CD4-positive, alpha-beta T cell treated with Interleukin-4 for 4 hours (primary cell): ENCODE measurements at places on chromosomes 4 and X.

DNA sequence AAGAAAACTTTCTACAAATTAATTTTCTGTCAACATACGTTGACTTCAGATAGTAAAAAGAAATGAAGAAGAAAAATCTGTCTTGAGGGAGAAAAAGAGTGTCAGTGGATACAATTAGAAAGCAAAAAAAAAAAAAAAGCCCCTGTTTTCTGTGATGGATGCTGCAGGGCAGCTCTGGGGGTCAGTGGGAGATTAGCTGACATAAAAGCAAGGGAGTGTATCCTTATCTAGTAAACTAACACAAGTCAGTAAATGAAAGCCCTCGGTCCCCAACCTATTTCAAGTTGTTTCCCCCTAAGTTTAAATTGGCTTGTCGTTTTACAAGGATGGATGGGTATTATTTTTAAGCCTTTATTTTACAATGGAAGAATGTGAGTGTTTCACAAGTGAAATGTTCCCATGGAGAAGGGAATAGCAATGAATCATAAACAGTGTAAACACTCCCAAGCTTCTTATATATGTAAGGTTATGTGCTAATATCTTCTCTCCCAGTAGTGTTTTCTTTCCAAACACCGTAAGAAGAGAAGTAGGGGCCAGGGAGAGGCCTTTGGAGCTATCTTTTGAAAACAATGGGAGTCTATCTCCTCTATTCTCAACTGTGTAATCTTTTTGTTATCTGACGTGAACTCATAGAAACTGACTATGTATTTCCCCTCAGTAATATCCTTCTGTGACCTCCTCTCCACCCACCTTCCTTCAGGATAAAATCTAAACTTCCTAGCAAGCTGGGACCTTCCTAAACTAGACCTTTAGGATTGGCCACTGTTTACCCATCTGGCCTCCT lies 347.7 kb downstream of the FBXO8 start:
- DNase-seq = no peak

GRCh38 chrX:71541210-71542022 lies 8.5 kb downstream of the OGT start:
- DNase-seq = no peak

DNA sequence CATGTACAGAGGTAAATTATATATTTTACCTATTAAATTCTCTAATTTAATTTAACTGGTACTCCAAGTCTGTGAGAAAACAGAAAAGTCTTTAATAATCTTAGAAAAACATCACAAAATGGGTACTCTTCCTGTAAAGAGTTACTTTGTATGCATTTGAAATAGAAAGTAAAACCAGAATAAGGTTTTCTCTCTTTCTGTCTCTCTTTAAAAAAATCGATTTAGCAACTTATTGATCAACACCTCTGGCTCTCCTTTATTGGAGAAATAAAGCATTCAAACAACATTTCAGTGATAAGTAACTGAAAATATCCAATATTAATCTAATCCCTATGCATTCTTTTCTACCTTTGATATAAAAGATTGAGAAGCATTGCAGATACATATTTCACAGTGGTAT lies 27.4 kb downstream of the ATOH1 start:
- DNase-seq = no peak

- no peak for DNase-seq
Measured at GRCh38 chrX:16028576-16028975, 94.8 kb upstream of the GRPR start.

DNA sequence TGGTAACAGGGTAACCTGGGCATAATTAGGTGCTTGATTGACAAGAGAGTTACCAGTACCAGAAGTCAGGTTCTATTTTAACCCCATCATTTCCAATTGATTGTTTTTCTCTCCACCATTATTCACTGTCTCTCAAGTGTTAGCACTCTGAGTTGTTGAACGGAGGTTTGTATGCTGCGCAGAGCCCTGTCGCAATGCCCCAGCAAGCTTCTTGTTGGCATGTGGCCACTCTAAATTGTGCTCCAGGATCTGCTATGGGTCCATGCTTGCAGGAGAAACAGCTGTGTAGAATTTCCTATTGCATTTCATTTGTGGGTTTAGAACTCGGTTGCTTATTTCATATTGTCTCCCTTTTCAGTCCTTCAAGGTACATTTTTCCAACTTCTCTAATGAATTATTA lies 98.2 kb downstream of the KLHL8 start:
- no peak for DNase-seq

- DNase-seq = no peak
Measured at GRCh38 chrX:19810802-19811201, 76.6 kb downstream of the SH3KBP1 start.

DNA sequence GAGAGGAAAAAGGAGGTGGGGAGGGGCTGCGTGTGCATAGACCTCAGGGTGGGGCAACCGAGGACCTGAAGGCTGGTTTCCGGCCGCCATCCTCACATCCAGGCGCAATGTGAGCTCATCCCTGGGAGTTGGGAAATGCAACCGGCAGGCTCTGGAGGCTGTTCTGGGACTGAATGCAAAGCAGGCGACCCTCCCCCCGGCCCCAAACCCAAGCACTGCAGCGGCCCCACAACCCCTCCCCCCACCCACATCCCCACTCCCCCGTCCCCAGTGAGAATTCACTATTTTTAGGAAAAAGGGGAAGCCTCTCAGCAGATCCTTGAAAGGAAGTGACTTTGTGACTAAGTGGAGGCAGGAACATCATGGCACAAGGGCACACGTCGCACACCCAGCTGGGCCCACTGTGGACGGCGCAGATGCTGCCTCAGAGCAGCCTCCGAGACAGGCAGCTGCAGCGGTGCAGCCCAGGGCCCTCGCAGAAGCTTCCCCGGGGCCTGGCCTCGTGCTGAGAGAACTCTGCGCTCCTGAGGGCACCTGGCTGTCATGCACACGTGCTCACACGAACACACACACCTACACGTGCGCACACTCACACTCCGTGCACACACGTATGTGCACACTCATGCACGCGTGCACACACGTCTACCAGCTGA lies 1.3 kb upstream of the PDE6B start:
- no peak for DNase-seq

- no peak for DNase-seq
Measured at GRCh38 chrX:8189096-8189830, 18.2 kb upstream of the VCX2 start.

GRCh38 chr4:87863486-87863885 lies 30.7 kb downstream of the MEPE start:
- DNase-seq = no peak

DNA sequence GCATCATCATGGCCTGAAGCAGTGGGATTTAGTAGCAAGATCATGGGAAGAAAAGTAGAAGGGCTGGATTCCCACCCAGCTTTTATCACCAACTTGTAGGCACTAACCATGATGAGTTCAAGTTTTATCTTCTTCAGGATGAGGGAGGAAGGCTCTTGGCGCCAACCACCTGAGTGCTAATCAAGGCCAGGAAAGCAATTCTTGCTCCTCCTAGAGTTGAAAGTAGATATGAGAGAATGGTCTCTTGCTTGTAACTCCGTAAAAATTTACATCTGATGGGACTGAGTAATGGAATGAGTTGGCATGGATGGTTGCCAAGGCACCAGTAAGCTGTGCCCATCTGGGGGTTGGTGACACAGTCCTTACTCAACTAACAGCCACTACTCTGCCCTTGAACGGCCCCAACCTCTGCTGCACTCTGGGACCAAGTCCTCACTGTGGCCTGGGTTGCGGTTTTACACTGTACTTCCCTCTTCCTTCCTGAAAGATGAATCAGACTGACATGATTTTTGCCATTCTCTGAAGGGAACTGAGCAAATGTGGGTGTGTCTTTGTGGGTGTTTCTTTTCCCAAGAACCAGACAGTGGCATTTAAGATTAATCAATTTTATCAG lies 39.4 kb upstream of the NDP start:
- DNase-seq = peak; percentile 54

DNA sequence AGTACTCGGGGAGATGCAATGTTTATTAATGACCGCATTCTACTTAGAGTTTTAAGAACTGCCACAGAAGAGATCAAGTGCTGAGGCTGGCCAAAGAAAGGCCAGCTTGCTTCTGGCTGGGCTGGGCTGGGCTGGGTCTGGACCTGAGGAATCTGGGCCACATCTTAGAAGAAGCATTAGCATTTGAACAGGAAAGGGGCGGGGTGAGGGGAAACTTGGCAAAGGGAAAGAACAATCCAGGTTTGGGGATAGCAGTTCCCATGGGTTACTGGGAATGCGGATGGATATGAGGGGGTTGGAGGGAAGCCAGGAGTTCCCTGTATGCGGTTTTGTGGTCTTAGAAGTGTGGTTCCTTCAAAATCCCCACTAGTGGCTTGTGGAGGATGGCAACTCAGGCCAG lies 83.3 kb downstream of the CLDN34 start:
- DNase-seq = no peak

- DNase-seq = no peak
Measured at GRCh38 chr4:47372561-47372960, 90.9 kb downstream of the COMMD8 start.

DNA sequence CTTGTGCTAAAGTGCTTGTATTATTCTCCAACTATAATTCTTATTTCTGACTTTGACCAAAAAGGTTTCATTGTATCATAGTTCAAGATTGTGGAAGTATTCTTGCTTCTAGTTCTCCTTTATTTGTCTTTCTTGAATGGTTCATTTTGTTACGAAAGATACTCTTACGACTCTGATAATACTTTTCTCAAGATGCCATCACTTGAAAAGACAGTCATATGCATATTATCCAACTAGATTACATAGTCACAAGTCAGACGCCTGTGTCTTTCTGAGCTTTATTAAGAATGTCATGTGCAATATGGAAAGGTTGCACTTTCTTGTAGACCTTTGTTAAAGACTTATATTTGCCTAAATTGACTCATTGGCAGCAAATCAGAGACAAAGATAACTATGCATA lies 71.4 kb upstream of the HPGD start:
- no peak for DNase-seq

- DNase-seq = no peak
Measured at GRCh38 chrX:39159921-39160507, 358.8 kb downstream of the MID1IP1 start.

GRCh38 chrX:79159800-79160199 lies 15.3 kb downstream of the GPR174 start:
- DNase-seq = no peak

GRCh38 chr4:136121426-136121825 lies 1410.9 kb downstream of the PCDH18 start:
- no peak for DNase-seq

- DNase-seq = no peak
Measured at GRCh38 chrX:10062980-10063379, 93.8 kb upstream of the CLCN4 start.

DNA sequence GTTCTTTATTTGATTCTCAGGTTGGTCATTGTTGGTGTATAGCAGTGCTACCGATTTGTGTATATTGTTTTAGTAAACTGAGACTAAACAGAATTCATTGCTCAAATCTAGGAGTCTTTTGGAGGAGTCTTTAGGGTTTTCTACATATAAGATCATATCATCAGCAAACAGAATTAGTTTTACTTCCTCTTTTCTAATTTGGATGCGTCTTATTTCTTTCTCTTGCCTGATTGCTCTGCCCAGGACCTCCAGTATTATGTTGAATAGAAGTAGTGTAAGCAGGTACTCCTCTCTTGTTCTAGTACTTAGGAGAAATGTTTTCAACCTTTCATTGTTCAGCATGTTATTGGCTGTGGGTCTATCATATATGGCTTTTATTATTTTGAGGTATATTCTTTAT lies 92.6 kb downstream of the IQCM start:
- no peak for DNase-seq

- peak; percentile 79 for DNase-seq
Measured at GRCh38 chrX:56563231-56564161, at the start of gene UBQLN2. Gene UBQLN2, plus strand, starts transcription at chrX:56563627. Its CDS starts 247 bp downstream, at chrX:56563874.

- no peak for DNase-seq
Measured at GRCh38 chr4:10672379-10672778, 12.2 kb downstream of the CLNK start.

DNA sequence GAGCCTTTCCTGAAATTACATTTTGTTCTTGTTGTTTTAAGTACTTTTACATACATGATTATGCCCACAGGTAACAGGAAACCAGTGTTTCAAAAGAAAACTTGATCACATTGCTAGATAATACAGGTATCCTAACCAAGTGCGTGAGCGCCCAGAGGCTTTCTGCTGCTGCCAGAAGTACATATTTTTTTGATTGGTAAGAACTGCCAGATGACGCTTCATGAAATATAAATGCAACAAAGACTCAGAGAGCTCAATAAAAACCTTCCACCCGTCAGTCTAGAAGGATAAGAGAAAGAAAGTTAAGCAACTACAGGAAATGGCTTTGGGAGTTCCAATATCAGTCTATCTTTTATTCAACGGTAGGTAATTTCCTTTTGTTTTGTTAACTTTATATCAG lies at the start of gene EPGN:
EPGN (plus strand) TSS at position 256 of the 400 bp plus-strand sequence; CDS start at position 320, 64 bp downstream.
- no peak for DNase-seq

DNA sequence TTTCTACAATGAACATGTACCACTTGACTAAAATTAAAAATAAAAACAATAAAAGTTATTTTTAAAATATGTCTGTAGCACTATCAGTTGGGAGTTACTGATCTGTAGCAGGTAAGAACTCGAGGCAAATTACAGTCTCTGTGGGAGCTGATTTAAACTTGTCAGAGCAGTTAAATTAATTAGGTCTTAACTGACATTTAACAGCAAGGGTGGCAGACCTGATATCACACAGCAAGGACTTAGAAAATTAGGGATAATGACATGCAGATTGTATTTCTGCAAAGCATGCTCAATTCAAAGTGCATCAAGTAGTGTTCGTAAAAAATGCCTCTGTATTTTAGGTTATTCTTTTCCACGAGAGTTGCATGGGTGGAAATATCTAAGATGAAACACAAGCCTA lies 208.9 kb downstream of the SPATA18 start:
- DNase-seq = no peak

GRCh38 chrX:153610836-153611213 lies 11.9 kb upstream of the CCNQ start:
- DNase-seq = no peak

GRCh38 chr4:65658117-65658516 lies 12.2 kb downstream of the EPHA5 start:
- DNase-seq = no peak

- DNase-seq = no peak
Measured at GRCh38 chrX:68440442-68440841, 7.1 kb upstream of the OPHN1 start.

DNA sequence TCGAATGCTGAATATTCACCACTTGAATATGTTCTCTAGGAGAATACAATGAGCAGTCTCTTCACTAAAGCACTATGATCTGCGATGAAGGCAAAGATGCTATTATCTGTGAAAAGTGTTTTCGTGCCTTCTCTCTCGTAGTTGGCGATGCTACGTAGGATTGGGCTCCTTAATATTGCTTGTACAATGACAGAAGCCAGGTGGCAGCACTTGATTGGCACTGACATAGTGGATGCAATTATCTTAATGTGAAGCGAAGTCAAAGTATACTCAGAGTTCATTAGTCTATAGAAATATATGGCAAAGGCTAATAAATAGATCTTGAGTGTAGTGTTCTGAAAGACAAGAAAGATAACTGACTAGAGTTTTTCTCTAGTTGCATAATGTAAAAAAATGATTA lies 1135.7 kb upstream of the AGA start:
- no peak for DNase-seq
